ENCODE measurements at places on chromosomes 11 and 22.

GRCh38 chr22:49955581-49956417 is 4.8 kb upstream of the PIM3 start:
- DNase-seq = no peak

- no peak for DNase-seq
Measured at GRCh38 chr11:117621226-117621625, 175.8 kb downstream of the DSCAML1 start.

- DNase-seq = peak; percentile 83
Measured at GRCh38 chr22:37561212-37562048, 1.1 kb downstream of the CDC42EP1 start.

DNA sequence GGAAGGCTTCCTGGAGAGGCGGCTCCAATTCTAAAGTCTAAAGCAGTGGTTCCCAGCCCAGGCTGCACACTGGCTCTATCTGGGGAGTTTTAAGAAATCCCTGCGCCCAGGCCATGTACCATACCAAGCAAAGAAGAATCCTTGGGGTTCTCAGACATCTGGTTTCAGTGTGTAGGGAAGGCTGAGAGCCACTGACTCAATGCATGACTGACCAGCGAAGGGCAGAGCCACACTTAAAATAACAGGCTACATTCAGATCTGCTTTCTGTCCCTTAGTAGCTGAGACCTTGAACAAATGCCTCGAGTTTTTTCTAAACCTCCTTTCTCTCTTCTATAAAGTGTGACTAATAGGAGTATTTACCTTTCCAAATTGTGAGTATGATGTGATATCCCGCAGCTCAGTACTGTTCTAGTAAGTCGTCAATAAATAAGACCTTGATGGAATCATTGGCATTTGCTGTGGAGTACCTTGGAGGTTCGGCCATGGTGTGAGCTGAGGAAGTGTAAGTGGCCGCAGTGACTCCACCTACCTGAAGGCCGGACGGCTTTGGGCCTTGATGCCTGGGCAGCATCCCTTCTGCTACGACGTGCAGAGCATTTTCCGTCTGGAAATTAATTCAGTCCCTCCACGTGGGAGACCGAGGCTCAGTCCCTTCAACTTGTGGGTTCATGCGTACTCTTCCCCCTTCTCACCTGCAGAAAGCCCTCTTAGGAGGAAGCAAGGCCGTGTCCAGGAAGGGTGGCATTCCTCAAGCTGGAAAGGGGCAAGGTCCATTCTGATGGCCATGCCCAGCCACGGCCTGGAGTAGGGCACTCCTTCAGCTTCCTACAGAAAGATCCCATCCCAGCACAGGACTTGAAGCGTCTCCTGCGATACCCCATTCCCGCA is 25.1 kb downstream of the GLB1L2 start:
- no peak for DNase-seq

DNA sequence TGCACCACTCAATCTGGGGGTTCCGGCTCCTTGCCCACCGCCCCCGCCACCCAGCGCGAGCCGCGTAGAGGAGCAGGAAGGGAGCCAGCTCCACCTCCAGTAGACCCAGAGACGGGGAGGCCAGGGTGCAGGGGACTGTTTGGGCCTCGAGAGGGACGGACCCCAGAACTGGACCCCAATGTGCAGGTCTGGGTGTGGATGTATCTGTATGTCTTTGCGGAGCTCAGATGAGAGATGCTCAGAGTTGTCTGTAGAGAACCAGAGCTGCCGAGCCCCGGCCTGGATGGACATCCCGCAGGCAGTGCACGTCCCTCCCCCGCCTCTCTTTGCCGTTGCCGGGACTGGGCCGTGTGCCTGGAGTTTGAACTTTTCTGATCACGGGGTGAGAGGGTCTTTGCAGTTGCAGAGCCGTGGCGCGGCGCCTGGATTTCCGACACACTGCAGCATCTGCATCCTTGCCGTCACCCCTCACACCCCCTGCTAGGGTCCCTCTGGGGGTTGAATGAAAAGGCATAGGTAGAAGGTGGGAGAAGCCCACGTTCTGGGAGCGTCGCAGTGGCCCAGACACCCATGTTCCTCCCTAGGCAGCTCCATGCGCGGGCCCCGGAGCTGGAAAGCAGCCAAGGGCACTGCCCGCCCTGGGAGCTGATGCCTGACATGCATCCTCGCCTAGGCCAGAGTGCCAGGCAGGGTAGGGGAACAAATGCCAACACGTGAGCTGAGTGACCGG is 105.2 kb downstream of the KCNQ1 start:
- no peak for DNase-seq

DNA sequence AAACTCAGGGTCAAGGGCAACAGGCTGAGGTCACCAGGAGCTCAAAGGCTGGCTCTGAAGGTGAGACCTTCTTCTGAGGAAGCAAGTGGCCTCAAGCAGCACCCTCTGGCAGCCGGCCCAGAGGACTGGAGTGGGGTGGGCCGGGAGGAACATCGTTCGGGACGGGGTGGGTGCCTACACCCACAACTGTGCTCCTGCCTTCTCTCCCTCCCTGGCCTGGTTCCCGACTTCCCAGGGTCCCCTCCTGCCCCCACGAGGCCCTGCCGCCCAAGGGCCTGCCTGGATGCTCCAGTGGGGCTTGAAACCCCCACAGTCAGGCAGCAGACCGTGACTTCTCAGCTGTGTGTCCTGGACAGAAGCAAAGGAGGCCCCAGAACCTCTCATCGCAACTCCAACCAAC is 195.7 kb downstream of the IGLL1 start:
- no peak for DNase-seq

DNA sequence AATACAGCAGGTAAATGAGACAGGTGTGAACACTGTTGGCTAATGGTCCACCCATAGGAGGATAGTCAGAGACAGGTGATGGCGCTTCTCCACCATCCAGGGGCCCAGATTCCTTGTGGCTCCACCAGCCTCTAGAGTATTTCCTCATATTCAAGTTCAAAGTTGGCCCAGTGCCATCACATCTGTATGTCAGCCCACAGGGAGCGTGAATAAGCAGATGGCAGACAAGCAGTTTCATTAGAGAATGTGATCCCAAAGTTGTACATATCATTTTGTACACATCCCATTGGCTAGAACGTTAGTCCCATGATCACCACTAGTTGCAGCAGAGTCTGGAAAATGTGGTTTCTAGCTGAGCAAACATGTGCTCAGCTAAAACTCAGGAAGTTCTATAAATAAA is 11.0 kb upstream of the CWF19L2 start:
- no peak for DNase-seq

- no peak for DNase-seq
Measured at GRCh38 chr11:86162239-86162638, 82.3 kb upstream of the EED start.

GRCh38 chr11:116641561-116642045 is 131.2 kb downstream of the BUD13 start:
- peak; percentile 25 for DNase-seq

DNA sequence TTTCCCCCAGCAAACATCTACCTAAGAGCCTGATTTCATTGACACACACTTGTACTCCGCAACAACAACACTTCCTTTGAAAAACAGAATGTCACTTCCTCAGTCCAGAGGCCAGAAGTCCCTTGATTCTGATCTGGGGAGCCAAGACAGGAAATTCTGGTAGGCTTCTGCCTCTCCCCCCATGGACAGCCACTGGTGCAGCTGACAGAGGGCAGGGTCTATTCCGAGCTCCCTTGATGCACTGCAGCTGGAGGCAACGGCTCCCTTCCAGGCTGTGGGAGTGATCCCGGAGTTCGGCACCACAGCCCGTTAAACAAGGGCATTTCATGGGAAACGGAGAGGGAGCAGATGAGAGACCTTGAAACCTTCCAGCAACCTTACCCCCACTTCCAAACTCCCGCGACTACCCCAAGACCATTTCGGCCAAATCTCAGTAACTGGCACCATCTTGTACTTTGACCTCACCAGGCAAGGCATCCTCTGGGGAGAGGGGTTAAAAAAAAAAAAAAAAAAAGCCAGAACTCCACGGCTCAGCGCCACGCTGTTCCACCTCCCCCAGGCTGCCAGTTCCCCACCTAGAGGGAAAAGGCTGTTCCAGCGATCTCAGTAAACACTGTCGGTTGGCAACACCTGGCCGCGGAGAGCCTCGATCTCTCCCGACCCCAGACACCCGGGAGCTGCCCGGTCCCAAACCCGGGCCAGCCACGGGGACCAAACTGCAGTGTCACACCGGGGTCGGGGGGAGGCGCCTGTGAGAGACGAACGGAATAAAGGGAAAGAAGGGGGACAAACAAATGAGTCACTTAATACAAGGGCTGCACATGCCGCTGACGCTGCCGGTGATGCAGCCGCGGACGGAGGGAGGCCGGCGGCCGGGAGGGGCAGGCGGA is 1.1 kb downstream of the GAB2 start:
- DNase-seq = peak; percentile 92

DNA sequence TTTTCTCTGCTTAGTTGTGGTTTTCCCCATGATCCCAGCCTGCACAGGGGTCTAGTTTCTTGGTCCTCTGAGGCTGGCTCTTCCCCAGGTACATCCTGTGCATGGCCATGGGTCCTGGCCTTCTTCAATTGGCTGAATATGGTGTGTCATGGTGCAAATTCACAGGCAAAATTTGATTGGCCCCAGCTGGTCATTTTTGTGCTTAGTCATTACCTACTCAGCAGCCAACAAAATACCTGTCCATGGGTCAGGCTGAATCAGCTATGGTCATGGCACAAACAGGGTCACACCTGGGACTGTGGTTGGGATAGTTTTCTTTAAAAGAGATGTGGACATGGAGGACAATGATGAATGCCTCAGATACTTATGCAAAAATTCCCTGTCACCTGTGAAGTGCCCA is 85.7 kb downstream of the CSNK2A3 start:
- DNase-seq = no peak

- DNase-seq = no peak
Measured at GRCh38 chr11:19239039-19239438, 1.7 kb downstream of the E2F8 start.

- DNase-seq = peak; percentile 9
Measured at GRCh38 chr22:37843741-37844089, 419 bp downstream of the ANKRD54 start.

- no peak for DNase-seq
Measured at GRCh38 chr11:81967242-81967641, 766.4 kb downstream of the FAM181B start.

DNA sequence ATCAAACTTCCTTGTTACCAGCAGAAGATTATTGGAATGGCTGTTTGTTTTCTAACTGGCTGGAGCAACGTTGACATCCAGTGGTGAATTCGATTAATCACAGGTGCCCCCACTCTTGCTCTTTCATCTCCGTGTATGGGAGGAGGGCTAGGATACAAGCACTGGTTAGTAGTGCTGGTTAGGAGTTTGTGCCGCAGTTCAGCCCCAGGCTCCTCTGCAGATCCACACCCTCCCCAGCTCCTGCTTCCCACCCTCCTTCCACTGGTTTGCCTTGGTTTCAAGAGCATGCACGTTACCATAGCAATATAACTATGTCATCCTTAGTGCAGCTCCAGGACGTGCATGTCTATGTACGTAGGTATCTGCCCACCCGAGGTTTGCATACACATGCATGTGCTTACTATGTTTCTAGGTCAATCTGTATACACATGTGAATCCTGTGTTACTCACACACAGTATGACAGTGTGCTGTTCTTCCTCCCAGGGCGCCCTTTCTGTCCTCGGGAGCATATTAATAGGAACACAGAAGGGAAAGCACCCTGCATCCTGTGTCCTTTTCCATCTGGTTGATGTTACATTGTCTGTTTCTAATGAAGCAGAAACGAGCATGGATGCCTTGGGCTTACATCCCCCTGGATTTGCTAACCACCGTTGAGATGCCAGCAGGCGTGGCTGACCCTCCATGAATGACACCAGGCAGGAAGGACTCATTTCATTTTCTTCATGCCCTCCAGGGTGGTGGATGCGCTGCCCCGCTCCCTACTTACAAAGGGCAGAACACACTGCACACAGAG is 539.3 kb downstream of the OPCML start:
- no peak for DNase-seq

- DNase-seq = no peak
Measured at GRCh38 chr11:36499315-36499714, 10.8 kb downstream of the TRAF6 start.

- no peak for DNase-seq
Measured at GRCh38 chr22:44151676-44152075, 29.0 kb upstream of the PARVG start.

- DNase-seq = no peak
Measured at GRCh38 chr11:69209038-69209350, 53.3 kb downstream of the SMIM38 start.

- DNase-seq = no peak
Measured at GRCh38 chr11:68337399-68337835, 25.0 kb downstream of the LRP5 start.

GRCh38 chr11:1237128-1237580 is 14.3 kb downstream of the MUC5B start:
- DNase-seq = no peak

DNA sequence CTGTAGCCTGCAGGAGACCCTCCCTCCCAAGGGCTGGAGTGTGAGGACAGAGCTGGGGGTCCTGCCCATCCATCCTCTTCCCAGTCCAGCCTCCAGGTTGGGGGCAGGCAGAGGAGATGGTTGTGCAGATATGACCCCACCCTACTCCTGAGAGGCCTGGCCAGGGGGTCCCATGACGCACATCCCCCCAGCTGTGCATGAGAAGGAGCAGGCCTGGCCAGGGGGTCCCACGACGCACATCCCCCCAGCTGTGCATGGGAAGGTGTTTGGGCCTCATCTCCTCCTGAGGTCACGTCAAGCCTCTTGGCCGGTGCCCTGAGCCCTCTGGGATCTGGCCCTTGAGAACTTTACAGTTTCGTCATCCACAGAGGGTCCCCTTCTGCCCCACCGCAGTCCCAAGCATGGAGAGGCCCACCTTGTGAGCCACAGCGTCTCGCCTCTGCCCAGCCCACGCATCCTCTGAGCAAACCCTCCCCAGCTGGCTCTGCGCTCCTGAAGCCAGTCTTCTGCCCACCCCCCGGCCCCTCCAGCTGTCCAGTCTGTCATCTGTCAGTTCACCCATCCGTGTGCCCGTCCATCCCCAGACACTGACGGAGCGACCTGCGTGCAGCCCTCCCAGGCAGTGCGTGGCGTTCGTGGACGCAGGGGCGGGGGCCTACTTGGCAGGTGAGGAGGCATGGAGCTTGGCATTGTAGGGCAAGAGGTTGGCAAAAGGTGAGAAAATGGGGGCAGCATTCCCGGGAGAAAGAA is 2.3 kb downstream of the ANO9 start:
- DNase-seq = no peak

GRCh38 chr22:19434401-19434800 is 2.1 kb downstream of the MRPL40 start:
- no peak for DNase-seq

GRCh38 chr22:35914665-35915476 is 113.8 kb downstream of the RBFOX2 start:
- peak; percentile 85 for DNase-seq

GRCh38 chr11:58796333-58796732 is 48.2 kb downstream of the GLYATL2 start:
- DNase-seq = no peak

GRCh38 chr11:1851468-1852180 is 1.3 kb upstream of the LSP1 start:
- DNase-seq = no peak

GRCh38 chr11:60761436-60762190 is 4.9 kb downstream of the MS4A15 start:
- DNase-seq = no peak
